ENCODE measurements at places on chromosomes 12 and 14. TPM values are rescaled to one million over a fixed set of nuclear protein-coding genes. Genes with fewer than 3 reads are reported as not detected.

- DNase-seq = no peak
Measured at GRCh38 chr12:72191761-72192160, 80.4 kb upstream of the TRHDE start.

GRCh38 chr14:101104485-101104884 lies 201.0 kb upstream of the RTL1 start:
- no peak for DNase-seq

- no peak for DNase-seq
Measured at GRCh38 chr12:52293926-52294325, 2.6 kb upstream of the KRT81 start.

- no peak for DNase-seq
Measured at GRCh38 chr14:96584199-96584906, 82.2 kb downstream of the PAPOLA start.

- DNase-seq = no peak
Measured at GRCh38 chr12:11798006-11798708, 148.7 kb downstream of the ETV6 start.

GRCh38 chr14:75673345-75674035 lies 12.4 kb downstream of the TTLL5 start:
- no peak for DNase-seq

The ARMH4 gene
- total RNA-seq = 4.4 TPM

DNA sequence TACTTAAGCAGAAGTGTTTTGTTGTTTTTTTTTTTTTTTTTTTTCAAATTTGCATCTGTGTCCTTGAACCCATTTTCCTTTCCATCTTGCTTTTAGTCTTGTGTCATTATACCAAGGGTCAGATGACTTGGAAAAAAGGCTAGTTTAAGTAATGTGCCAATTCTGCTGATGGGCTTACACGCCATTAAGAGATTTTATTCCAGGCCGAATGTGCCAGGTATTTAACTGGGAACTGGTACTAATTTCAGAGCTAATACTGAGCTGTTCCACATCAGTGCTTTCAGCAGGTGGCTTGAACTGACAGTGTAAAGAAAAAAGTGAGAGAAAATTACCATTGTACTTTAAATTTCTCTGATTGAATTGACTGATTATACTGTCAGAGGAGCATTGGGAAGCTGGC lies 224.9 kb downstream of the NPAS3 start:
- DNase-seq = no peak

GRCh38 chr14:105173901-105174894 lies 5.6 kb upstream of the JAG2 start:
- no peak for DNase-seq

GRCh38 chr12:42097971-42098370 lies 46.7 kb downstream of the GXYLT1 start:
- no peak for DNase-seq

DNA sequence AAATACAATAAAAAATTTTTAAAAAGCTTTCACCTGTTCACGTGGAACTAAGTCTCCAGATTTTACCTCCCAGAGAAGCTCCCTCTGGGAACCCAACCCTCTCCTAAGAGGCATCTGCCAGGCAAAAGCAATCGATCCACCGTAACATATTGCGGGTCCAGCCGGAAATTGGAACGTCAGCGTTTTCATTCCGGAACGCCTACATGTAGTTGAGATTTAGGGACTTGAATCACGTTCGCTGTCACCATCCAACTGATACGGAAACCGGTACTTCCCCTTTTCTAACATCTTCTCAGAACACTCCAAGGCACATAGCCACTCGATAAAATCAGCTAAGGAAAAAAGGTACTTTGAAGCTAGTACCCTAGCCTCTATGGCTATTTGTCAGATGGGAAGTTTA lies 70.3 kb downstream of the COX16 start:
- DNase-seq = no peak

GRCh38 chr12:18151036-18151435 lies 61.0 kb upstream of the RERGL start:
- DNase-seq = no peak

DNA sequence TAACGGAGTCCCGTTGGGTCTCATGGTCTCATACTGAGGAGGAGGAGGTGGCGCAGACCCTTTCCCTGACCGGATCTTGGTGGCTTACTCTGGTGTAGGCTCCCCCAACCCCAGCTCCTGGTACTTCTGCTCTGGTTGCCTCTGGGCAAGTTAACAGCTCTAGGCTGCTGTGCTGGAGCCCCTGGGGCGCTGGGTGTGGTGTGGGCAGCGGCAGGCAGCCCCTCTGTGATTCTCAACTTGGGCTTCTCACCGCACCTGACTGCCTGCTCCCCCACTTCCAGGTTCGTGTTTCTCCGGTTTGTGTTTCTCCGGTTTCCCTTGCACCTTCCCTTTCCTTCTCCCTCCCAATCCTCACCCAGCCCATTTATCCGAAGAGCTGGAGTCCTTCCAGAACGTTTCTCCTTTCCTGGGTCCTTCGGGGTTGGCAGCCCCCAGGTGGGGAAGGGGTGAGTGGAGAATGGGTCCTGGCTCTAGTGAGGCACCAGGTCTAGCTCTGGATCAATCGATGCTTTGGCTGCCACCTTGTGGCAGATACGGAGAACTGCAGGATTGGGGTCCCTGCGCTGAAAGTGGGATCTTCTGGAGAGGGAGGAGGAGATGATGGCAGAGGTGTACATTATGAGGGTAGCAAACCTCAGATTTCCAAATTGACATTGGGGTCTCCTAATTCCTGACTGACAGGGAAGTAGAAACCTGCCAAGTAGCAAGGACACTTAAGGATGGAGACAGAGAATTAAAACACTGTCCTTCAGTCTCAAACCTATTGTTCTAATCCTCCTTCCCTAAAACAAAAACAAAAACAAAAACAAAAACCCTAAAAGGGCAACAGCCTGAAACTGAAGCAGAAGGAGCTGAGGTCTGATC lies 8.3 kb downstream of the CISTR start:
- no peak for DNase-seq

GRCh38 chr12:130573766-130574165 lies 142.3 kb downstream of the RIMBP2 start:
- no peak for DNase-seq

DNA sequence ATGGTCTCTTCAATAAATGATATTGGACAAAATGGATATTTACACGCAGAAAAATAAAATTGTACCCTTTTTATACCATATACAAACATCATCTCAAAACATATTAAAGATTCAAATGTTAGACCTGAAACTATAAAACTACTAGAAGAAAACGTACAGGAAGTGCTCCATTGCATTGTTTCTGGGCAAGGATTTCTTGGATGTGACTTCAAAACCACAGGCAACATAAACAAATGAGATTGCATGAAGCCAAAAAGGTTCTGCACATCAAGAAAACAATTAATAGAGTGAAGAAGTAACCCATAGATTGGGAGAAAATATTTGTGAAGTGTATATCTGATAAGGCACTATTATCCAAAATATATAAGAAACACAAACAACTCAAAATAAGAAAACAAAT lies 812.4 kb downstream of the NRXN3 start:
- no peak for DNase-seq

DNA sequence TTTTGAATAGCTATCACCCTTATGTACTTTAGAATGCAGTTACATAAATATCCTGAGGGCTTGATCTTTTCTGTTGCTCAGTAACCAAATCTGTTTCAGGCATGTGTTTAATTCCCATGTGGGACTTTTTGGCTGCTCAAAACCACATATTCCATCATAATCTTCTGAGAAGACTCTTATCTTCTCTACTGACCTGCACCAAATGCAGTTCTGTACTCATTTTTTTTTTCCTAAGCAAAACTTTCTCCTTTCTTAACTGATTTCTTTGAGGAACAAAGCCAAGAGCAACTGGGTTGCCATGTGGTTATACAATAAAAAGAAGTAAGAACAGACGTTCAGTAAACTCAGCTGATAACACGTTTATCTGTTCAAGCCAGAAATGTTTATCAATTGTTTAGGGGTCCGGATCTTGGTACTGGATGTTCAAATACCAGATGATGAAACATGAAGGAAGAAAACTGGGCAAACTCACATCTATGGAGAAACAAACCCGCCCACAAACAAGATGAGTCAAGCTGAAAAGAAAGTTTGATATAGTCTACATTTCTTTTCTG lies 50.1 kb downstream of the TMEM132C start:
- no peak for DNase-seq

DNA sequence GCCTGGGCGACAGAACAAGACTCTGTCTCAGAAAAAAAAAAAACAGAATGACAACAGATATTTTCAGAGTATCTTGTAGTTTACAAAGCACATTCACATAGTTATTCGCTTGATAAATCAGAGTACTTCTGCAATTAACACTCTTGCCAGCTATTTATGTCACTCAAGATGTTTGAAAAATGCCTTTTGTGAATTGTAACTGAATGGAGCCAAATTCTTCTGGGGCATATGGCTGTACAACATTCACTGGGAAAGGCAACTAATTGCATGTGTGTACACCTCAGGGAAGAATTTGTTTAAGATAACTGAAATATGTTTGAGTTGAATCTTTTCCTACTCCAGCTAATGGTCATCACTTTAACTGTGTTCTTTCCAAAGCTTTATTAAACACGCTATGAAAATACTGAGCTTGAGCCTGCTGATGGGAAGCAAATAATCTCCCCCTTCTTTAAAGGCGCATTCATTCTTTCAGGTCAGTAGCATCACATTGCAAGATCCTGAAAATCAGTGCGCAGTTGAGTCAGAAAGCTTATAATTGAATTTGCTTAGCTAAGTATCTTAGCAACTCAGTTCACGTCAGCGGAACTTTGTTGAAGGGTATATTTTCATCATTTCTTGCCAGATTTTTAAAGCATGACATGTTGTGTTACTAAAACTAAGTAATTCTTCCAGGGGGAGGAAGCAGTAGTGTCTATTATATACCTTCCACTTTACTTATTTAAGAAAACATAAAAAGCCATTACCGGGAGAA lies 66.6 kb downstream of the SINHCAF start:
- DNase-seq = no peak

The IGF1 gene
- total RNA-seq = 0.23 TPM

DNA sequence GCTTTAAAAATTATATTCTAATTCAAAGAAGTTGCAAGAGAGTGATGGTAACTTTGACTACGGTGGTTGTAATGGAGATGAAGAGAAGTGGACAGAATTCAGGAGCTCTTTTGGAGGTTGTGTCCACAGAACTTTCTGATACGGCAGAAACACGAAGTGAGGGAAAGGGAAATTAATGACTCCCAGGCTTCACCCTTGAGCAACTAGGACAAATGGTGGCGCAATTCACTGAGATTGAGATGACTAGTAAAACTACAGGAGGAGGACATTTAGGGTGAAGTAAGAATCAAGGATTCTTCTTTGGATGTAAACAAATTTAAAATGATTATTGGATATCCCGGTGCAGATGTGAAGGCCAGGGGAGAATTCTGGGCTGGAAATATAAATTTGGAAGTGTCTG lies 212.6 kb downstream of the PTPRO start:
- DNase-seq = no peak

DNA sequence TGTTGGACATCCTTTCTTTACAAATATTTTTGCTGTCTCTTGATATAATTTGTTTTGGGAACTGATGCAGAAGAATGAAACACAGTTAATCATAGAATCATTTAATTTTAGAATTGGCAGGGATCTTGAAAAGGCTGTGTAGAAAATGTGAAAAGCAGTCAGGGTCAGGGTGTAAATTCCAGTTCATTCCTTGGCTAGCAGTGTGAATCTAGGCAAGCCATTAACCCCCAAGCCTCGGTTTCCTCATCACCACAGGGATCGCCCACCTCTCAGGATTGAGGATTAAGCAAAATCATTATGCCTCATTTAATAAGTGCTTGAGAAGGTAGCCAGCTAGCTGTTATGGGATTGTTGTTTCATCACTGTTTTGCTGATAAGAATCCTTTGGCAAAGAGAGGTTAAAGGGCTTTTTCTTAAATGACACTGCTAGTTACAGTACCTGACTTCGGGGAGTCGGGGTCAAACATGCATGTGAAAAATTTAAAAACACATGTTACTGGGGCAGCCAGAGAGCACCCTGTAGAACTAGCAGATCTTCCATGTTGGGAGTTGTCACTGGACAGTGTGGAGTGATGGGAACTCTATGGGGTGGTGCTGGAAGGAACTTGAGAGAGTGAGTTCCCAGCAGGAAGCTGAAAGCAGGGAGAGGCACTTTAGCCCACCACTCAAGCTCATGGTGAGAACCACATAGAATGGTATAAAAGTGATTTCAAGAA lies 10.7 kb downstream of the TNFRSF1A start:
- no peak for DNase-seq

GRCh38 chr12:22525426-22525825 lies 18.9 kb downstream of the C2CD5 start:
- no peak for DNase-seq

GRCh38 chr14:59389936-59390335 lies 75.2 kb downstream of the GPR135 start:
- DNase-seq = no peak

The PMCH gene
- not detected for total RNA-seq

- no peak for DNase-seq
Measured at GRCh38 chr14:44029933-44030332, 477.1 kb downstream of the FSCB start.

- no peak for DNase-seq
Measured at GRCh38 chr12:124713041-124713435, 145.6 kb upstream of the NCOR2 start.

GRCh38 chr12:66500841-66501240 lies 178.0 kb downstream of the GRIP1 start:
- DNase-seq = no peak

GRCh38 chr14:22007363-22007762 lies 333.7 kb upstream of the OR4E1 start:
- no peak for DNase-seq

- DNase-seq = no peak
Measured at GRCh38 chr12:51009056-51009440, 17.1 kb downstream of the SLC11A2 start.

All from esophagus squamous epithelium (tissue), 5 donors.